Frontal cortex (tissue), 4 donors: ENCODE measurements at places on chromosomes 6 and 20.

GRCh38 chr6:143258945-143259344 is 191.6 kb downstream of the ADAT2 start:
- DNase-seq = no peak

GRCh38 chr6:122530440-122531046 is 58.9 kb upstream of the SERINC1 start:
- peak; percentile 18 for DNase-seq

DNA sequence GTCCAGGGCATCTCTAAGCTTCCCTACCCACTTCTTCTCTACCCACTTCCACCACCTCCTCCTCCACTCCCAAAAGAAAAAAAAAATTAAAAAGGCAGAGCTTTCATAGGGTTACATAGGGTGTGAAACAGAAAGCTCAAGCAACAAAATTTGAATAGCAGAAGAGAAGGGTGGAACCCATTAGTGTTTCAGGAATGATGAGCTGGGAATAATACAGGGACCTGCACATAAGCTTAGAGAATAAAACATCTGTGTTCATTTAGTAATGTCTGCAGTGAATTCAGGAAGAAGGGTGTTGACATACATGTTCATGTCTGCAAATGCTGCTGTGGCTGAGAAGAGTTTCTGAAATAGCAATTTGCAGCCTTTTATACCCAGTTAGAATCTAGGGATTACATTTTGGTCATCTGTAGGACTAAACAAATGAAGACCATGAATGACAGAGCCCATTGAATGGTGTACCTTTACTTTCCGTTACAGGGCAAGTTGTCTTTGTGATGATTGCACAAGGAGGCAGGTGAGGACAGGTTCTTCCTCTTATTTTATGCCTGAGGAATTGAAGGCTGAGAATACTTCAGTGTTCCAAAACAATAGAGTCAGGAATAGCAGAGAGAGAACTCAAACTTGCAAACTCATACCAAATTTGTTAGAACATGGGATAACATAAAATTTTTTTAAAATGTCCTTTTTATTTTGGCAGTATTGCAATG is 975.1 kb downstream of the TFAP2A start:
- DNase-seq = no peak

DNA sequence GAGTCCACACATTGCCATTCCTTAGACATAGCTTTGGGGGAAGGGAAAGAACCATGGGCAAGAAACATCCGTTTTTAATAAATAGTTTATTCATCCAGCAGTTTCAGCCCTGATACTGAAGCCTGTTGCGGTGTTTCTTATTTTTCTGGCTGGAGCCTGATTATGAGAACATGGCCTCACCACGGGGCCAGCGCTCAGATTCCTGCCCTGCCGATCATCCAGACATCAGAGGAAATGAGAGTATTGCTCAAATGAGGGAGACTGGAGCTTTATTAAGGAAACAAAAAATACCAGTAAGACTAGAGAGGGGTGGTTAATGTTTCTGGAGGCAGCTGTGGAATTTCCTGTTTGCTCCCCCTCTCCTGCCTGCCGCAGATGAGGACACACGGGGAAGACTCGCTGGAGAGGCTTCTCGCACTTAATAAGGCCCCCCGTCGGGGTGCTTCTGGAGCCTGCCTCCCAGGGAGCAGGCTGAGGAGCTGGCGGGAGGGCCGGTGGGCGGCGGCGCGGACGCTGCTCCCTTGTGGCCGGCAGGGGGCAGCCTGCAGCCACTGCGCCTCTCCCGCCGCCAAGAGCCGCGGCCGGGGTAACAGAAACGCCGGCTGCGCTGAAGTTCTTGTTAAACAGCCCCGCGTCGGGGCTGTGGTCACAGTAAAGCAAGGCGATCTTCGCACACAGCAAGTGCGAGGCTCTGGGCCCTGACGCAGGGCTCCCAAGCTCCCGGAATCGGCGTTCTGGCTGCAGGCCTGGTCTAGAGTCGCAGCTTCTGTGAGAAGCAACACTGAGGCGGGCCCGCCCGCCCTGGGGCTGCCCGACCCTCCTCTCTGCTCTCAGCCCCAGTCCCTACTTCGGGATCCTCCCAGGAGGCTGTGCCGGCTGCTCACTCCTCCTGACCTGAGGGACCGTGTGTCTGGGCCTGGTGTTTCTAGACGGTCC is 17.5 kb downstream of the LEMD2 start:
- peak; percentile 87 for DNase-seq

DNA sequence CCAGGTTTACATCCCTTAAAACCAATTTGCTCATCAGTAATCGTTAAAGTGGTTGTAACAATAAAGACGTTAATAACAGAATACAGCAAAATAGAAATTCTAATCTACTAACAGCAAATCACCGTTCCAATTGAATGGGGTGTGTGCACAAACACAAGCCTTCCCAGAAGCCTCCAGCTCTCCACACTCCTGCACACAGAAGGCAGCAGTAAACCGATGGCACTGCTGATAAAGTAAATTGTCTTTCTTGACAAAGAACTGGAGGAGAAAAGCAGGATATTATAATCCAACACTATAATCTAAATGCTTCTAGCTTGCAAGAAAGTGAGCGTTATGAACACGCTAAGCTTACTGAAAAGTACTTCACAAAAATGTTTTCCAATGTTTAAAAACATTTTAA is 7.0 kb downstream of the ZNF217 start:
- no peak for DNase-seq

DNA sequence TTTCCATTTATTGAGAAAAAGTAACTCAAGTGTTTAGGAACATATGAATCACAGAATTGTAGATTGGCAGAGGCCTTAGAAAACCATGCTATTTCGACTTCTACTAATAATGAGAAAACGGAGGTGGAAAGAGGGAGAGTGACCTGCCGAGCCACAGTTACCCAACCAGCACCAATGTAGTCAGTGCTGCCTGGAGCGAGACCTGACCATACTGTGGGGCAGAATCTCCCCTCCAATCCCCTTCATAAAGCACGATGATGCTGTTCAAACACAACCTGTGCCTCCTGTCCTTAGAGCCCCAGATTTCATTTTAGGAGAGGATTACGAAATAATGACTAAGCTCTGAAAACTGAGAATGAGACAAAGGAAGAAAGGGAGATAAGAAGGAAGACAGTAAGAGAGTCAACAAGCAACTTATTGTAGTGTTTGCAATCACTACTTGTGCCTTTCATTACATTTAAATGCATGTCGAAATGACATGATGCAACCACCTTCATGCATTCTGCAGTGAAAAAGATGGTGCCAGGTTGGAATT is 70.6 kb downstream of the ATXN1 start:
- DNase-seq = no peak

- DNase-seq = no peak
These were observed 16.3 kb downstream of the BMP2 start for GRCh38 chr20:6783752-6784151.

- no peak for DNase-seq
These were observed 1.4 kb upstream of the ZBP1 start for GRCh38 chr20:57621421-57622200.

DNA sequence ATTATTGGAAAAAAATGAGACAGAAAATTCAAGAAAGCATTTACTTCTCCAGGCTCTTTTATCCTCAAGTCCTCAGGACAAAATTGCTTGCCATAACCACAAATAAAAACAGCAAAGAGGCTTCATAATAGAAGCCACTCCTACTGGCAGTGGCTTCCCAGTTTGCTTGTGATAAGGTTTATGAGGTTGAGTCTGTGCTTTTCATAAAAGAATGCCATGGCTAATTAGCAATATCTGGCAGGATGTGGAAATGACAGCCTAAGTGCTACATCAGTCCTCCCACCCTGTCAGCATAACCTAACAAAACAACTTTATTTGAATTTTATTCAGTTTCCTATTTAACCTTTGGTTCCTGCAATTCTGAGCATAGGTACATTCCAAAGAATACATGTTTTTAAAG is 80.9 kb upstream of the HTR1E start:
- DNase-seq = no peak

DNA sequence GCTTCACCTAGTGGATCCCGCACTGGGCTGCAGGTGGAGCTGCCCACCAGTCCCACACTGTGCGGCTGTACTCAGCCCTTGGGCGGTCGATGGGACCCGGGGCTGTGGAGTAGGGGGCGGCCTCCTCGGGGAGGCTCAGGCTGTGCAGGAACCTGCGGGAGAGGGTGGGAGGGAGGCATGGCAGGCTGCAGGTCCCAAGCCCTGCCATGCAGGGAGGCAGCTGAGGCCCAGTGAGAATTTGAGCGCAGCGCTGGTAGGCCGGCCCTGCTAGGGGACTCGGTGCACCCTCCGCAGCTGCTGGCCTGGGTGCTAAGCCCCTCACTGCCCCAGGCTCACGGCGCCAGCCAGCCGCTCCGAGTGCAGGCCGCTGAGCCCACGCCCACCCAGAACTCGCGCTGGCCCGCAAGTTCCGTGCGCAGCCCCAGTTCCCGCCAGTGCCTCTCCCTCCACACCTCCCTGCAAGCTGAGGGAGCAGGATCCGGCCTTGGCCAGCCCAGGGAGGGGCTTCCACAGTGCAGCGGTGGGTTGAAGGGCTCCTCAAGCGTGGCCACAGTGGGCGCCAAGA is 1407.6 kb downstream of the EPHA7 start:
- no peak for DNase-seq

DNA sequence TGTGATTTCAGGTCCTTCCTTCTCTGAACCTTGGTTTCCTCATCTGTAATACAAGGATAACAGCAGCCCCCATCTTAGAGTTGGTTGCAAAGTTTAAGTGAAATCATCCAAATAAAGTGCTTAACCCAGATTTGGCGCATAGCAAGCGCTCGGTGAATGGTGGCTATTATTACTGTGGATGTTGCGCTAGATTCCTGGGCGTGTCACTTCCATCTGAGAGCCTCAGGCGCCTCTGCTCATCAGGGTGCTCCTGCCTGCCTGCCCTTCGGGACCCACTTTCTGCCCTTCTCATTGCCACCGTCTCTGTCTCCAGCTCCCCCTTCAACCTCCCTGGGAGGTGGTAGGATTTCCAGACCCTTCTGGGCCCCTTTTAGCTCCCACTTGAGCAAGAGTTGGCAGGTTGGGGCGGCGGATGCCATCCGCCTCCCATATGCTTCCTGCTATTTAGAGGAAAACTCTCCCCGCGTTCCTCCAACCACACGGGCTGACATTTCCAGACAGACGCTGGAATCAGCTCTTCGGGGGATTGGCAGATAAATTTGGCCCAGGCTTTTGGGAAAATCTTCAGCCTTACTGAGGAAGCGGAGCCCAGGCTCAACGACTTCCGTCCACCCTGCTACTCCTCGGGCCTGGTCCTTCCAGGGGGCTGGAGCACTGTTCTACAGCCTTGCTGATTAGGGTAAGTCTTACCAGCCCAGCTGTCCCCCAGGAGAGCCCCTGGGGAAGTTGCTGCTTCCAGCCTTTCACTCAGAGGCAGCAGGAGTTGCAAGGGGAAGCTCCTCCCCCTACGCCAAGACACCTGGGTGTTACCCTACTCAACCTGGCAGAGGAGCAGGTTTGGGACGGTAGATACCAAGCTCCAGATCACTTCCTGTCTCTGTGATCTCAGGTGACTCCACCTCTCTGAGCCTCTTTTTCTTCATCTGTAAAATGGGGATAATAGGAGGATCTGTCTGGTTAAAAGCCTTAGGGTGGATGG is 71.5 kb downstream of the DLGAP4 start:
- no peak for DNase-seq

GRCh38 chr20:1401451-1401907 is 8.6 kb upstream of the FKBP1A start:
- DNase-seq = no peak

GRCh38 chr6:108638993-108639392 is 78.3 kb downstream of the FOXO3 start:
- no peak for DNase-seq

DNA sequence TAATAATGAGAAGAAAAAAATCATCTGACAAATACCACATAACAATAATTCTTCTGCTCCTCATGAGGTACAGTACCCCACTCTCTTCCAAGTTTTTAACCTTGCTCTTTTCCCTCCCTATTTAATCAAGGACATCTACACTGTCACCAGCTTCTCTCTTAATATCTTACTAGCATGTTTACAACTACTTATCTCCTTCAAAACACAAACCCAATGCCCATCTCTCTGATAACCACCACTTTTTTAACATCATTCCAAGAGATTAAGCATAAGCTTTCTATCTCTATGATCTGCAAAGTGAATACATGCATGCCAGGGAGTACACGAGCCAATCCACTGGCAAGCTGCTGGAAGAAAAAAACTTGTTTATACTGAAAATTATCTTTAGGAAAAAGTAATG is 10.3 kb downstream of the CEP85L start:
- DNase-seq = no peak

- no peak for DNase-seq
These were observed 56.4 kb downstream of the SLC35A1 start for GRCh38 chr6:87529221-87529620.

DNA sequence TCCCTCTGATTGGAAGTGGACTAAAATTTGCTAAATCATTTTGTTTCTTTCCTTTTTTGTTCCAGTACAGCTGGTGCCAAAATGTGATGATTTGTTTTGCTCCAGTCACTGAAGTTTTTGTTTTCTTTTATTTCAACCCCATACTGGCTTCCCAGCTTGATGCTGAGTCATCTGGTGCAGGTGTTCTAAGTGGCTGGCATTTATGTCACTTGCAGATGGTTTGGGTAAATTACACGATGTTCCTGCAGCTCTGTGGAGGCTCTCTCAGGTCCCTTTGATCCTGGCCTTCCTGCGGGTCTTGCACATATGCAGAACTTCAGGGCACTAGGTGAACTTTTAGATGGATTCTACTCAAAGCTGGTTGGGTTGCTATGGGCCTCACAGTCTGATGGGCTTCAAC is 577.7 kb downstream of the HAO1 start:
- DNase-seq = no peak

DNA sequence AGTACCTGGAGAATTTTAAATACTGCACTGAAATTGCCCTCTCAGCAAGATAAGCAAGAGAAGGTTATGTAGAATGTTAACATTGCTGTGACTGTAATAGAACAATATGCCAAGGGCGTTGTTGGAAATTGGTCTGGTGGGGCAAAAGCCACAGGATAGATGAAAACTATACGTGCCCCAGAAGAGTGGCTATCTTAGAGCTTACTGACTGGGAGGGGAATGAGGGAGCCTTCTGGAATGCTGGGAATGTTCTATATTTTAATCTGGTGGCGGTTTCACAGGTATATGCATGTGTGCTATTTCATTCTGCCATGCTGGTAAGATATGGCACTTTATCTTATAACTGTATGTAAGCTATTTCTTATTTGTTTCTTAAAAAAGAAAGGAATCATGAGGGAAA is 35.2 kb upstream of the YWHAB start:
- DNase-seq = no peak

DNA sequence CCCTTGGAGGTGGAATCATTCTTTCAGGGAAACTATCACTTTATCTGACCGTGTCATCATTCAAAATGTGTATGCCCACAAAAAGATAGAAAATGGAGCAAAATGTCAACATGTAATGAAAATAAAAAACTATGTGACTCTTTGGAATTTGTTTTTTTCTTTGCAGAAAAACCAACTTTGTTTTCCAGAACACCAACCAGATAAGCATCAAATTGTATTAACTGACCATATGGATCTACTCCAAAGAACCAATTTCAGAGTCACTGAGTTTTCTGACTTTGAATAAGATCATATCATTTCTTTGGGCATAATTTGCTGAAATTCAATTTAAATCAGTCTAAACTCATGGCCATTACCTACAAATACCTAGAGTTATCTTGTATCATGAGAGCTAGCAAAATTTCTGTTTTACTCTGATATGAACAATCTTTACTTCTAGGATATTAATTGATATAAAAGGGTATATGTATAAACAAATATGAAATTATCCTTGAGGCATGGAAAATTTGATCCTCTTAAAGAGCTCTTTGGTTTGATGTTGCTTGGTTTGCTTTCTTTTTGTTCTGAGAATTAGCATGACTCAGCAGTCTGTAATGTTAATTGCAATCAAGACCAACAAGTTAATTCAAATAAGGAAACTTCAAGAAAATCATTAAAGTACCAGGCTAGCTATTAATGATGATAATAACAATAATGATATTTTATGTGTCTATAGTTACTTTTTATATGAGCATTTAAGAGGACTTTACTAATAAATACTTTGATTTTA is 444.4 kb upstream of the MARCKS start:
- no peak for DNase-seq
